ENCODE measurements at places on chromosomes 13 and 19.

DNA sequence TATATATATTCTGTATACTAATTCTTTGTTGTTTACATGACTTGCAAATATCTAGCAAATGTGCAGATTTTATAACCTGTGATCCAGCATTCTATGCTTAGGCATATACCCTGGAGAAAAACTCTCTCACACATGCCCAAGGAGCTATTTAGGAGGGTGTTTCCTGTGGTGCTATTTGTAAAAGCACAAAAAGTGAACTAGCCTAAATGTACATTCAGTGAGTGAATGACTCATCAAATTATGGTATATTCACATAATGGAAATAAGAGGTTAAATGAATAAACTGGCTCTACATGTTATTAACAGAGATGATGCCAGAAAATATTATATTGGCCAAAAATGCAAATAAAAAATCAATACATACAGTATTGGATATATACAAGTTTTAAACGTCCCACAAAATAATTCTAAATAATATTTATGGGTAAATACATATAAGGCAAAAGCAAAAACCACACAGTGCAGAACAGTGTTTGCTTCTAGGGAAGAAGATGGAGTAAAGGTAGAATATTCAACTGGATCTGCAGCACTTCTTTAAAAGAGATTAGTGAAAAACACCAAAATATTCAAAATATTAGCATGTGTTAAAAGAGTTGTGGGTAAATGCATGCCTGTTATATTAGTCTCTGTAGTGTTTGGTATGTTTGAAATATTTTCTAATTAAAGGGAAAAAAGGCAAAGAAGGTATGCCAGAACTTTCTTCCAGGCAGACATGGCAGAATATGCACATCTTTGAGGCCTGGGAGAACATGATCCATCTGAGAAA is 344.7 kb downstream of the KLF5 start:
- no peak for DNase-seq

- peak; percentile 29 for DNase-seq
Observed at GRCh38 chr19:18789883-18790565, 1.1 kb downstream of the COMP start.

DNA sequence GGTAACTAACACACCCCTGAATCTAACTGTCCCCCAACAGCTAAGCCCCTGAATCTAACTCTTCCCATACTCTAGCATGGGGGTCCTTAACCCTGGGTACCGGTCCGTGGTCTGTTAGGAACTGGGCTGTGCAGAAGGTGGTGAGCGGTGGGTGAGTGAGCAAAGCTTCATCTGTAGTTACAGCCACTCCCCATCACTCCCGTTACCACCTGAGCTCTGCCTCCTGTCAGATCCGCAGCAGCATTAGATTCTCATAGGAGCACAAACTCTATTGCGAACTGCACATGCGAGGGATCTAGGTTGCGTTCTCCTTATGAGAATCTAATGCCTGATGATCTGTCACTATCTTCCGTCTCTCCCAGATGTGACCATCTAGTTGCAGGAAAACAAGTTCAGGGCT is 6.2 kb upstream of the PHLDB3 start:
- DNase-seq = no peak

DNA sequence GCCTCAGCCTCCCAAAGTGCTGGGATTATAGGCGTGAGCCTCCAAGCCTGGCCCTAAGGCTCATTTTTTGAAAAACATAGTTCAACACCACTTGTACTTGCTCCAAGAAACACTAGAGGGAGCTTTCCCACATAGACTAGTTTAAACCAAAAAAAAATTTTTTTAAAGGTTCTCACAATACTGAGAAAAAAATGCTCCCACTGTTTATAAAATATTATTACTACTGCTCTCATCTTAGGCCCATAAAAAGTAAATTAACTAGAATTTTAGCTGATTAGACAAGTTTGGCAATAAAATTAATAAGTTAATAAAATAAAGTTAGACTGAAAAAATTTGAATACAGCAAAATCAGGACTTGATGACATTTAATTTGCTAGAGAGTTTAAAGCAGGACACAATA is 109.5 kb downstream of the TBC1D4 start:
- DNase-seq = no peak

- peak; percentile 84 for DNase-seq
Observed at GRCh38 chr19:16078759-16079707, 2.7 kb downstream of the TPM4 start.

GRCh38 chr13:87777387-87777786 is 106.2 kb downstream of the SLITRK5 start:
- no peak for DNase-seq

GRCh38 chr13:58542530-58542929 is 911.0 kb downstream of the PCDH17 start:
- DNase-seq = no peak
